ENCODE measurements at places on chromosomes 11 and 22. TPM values are rescaled to one million over a fixed set of nuclear protein-coding genes. Genes with fewer than 3 reads are reported as not detected.

- peak; percentile 40 for DNase-seq
Observed at GRCh38 chr22:21693999-21694341, 28.2 kb downstream of the PPIL2 start.

PKDREJ gene
- total RNA-seq = 0.35 TPM

DNA sequence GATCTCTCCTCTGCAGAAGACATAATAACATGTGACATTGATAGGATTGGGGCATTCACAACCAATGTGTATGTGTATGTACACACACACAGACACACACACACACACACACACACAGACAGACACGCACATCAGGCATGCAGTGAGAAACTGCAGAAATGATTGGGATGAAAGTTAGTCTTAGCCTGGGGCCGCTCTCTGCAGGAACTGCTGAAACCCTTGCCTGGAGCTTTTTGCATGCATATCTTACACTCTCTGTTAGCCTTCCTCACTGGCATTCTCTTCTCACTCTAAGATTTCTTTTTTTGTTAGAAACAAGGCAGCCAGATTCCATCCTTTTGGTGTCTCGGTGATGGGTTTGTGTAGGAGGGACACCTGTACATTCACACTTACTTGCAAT lies 337.9 kb downstream of the NELL1 start:
- DNase-seq = no peak

DNA sequence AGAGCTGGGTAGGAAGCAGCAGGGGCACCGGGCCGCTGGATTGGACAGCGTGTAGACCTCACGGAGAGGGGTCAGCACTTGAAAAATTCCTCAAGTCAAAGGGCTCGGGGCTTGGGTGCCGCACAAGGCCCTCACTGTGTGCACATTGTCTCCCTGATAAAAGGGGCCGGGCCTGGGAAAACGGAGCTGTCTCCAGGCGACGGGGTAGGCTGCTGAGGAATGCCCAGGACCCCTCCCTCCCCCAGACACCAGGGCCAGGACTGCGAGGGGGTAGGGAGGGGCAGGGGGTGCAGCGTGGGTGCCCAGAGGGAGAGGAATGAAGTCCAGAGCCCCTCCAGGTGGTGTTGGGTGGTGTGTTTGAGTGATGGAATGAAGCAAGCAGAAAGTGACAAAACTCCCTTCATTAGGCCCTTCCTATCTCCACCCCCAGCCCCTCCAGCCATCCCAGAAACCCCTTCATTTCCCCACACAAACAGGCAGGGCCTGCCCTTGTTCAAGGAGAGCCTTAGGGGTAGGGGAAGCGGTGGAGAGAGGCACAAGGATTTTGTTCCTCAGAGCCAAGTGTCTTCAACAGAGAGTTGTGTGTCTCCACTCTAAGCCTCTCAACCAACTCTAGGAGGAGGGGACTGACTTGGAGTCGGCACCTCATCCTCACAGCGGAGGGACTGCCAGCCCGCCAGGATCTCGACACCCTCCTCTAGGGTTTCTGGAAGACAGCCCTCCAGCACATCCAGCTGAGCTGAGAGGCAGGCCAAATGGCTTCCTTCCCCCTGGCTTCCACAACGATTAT lies 63.9 kb downstream of the SYN3 start:
- DNase-seq = no peak

MAP6 gene
- total RNA-seq = 0.84 TPM

MS4A14 gene
- 0.98 TPM for total RNA-seq

- no peak for DNase-seq
Observed at GRCh38 chr11:1632053-1632714, 2.6 kb downstream of the KRTAP5-5 start.

ARHGAP8 gene
- 74.6 TPM for total RNA-seq
